ENCODE measurements at places on chromosomes 2 and 18. TPM values are rescaled to one million over a fixed set of nuclear protein-coding genes. Genes with fewer than 3 reads are reported as not detected.

The GCG gene
- not detected for total RNA-seq

The ANKRD30BL gene
- total RNA-seq: not detected

The SEPTIN2 gene
- 299 TPM for total RNA-seq

DNA sequence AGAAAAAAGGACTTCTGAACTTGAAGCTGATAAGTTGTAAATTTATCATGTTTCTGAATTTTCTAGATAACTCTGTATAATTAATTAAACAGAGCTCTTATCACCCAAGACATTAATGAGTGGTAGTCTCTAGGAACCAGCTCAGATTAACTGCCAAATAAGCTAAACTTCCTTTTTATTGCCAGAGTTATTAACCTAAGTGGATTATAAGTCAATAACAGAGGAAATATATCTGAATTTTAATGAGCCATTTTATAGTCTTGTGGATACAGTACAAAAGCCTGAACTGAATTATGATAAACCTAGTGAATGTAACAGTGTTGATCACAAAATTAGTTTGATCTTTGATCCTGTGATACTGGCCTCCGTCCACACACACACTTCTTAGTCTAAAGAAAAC lies 111.5 kb downstream of the COMMD1 start:
- no peaks in the 10 kb centered on the region for H3K27me3 ChIP-seq
- H3K27ac ChIP-seq: no peak overlapping the region
- H3K36me3 ChIP-seq: no peaks in the 10 kb centered on the region
- DNase-seq: no peak
- no peak overlapping the region for H3K4me3 ChIP-seq

- H3K36me3 ChIP-seq: no peaks in the 10 kb centered on the region
- no peaks in the 10 kb centered on the region for H3K27me3 ChIP-seq
- no peak overlapping the region for H3K4me3 ChIP-seq
- H3K27ac ChIP-seq: no peak overlapping the region
- DNase-seq: no peak
Observed at GRCh38 chr2:198657512-198658121, 800.1 kb downstream of the SATB2 start.

DNA sequence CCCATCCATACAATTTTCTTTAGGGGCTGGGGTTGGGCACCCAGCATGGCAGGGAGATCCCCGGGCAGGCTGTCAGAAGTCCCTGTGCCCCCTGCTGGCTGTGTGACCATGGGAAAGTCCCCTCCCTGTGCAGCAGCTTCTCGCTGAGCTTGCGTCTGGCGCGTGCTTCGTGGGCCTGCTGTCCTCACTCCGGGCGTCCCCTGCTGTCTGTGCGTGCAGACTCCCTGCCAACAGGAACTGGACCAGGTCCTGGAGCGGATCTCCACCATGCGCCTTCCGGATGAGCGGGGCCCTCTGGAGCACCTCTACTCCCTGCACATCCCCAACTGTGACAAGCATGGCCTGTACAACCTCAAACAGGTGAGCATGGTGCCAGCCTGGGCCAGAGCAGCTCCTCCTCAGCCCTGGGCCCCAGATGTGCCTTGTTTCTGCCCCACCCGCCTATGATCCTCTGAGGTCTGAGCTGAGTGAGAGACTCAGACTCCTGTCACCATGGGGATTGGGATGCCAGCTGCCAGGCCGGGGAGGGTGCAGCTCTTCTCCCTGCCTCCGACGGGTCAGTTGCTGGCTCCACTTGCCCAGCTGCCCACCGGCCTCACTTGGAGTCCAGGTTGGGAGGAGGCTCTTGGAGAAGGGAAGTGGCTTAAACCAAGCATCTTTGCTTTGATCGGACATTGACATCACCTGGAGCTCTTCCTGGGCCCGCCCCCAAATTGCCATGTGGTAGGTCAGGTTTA lies 28.6 kb downstream of the IGFBP2 start:
- no peak for DNase-seq
- H3K4me1 ChIP-seq: no peaks in the 10 kb centered on the region
- no peaks in the 10 kb centered on the region for H3K27me3 ChIP-seq

- no peaks in the 10 kb centered on the region for H3K27me3 ChIP-seq
- no peaks in the 10 kb centered on the region for H3K4me1 ChIP-seq
- H3K36me3 ChIP-seq: no peaks in the 10 kb centered on the region
- H3K27ac ChIP-seq: peak overlapping the region; percentile 61
- H3K4me3 ChIP-seq: no peak overlapping the region
Observed at GRCh38 chr2:151774506-151774905, 40.2 kb upstream of the NEB start.

DNA sequence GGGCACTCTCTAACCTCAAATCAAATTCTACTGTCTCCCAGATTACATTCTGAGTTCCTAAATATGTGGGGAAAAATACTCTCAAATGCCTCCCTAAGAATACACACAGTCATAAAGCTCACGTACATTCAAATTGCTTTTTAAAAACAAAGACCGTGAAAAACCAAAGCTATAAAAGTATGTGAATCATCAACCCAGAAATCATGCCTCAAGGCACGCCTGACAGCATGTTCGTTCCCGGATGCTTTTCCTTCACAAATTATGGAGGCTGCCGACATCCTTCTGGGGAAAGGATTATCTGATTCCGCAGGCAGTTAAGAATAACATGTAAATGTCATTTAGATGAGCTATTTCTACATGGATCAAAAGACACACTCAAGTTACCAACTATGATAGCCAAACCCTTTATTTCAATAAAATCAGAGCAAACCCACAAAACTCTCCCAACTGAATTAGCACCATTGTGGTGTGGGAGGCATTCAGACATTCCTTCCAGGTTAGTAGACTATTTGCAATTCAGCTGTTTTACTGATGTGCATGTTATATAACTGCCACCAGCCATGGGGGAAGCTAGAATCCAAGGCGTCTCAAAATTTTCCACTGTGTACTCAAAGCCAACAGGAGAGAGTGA lies 398.2 kb upstream of the TRIB2 start:
- H3K27me3 ChIP-seq: no peaks in the 10 kb centered on the region
- DNase-seq: peak; percentile 22
- no peak overlapping the region for H3K4me3 ChIP-seq
- no peaks in the 10 kb centered on the region for H3K36me3 ChIP-seq
